ENCODE measurements at places on chromosomes 6 and 20.

- no peak for DNase-seq
These were observed 69.3 kb downstream of the HDDC2 start for GRCh38 chr6:125232466-125232865.

GRCh38 chr20:51570739-51571459 is 28.4 kb upstream of the NFATC2 start:
- DNase-seq = no peak

DNA sequence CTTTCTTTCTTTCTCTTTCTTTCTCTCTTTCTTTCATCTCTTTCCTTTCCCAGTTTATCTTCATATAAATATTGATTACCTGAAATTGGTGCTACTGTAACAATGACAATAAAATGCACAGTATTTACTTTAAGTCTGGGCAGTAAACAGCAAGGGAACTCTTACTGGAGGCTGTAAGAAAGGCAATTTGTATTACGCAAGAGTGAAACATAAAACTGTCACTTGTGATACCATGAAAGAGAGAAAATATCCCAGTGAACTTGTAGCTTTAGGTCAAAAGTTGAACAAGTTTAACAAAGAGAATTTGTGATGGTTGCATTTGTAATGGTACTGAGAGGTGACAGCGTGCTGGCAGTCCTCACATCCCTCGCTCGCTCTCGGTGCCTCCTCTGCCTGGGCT is 80.0 kb downstream of the EYS start:
- DNase-seq = no peak

DNA sequence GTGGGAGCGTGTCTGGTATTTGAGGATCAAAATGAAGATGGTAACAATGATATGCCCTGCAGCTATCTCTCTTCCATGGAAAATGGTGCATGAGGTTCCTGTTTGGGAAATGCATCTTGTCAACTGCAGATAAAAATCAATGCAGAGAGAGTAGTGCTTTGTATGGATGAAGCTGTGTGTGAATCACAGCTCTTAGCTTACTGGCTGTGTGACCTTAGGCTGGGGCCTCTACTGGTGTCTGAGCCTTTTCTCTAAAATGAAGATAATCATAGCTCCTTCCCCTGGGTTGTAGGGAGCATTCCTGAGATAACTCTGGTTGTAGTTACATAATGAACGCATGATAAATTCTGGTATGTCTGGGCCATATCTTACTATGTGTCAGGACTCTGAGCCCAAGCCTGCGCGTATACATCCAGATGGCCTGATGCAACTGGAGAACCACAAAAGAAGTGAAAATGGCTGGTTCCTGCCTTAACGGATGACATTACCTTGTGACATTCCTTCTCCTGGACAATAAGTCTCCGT is 19.6 kb downstream of the ANGPT4 start:
- DNase-seq = no peak
